HFFc6 (cell line): ENCODE measurements at places on chromosomes 3 and 15.

GRCh38 chr3:59253523-59253922, 203.7 kb upstream of the CFAP20DC start:
- DNase-seq = no peak

DNA sequence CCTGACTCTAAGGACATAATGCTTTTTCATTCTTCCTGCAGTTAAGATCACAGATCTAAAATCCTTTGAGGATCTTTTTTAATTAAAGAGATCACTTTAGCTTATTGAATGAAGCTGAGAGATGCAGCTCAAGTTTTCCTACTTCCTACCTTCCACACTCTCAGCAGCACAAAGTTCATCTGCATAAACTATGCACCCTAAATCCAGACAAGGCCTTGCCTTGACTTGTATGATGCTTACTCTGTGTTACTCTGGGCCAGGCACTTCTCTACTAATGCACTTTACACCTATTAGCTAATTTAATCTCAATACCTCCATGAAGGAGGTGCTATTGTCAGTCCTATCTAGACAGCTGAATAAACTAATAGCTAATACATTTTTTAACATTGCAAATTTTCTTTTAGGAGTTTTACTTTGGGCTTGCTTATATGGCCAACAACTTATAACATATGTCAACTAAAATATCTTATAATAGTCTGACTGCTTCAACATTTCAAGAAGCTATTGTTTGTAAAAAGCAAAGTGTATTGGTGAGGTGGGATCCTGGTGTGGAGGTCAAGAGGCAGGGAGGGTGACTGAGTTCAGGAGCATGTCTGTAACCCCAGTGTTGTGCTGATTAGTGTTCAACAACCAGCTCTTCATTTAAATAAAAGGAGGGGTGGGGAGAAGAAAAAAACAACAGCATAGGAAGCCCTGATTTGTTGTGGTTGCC, 172.4 kb upstream of the ATP11B start:
- no peak for DNase-seq

DNA sequence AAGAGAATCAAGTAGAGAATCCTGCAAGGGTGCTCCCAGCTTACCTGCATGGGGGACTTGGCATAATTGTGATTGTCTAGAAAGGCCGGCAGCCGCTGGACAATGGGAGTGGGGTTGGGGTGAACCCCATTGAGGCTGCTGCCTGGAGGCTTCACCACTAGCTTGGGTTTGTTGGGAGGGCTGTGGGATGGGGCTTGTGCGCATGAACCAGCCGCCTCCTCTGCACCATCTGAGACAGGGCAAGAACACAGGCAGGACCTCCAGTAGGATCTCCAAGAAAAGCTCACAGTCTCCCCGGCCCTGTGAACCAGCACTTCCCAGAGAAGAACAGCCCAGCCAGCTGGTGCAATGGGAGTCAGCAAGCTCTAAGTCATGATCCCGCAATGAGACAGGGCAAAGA, 39.8 kb downstream of the SEMA3G start:
- DNase-seq = no peak

DNA sequence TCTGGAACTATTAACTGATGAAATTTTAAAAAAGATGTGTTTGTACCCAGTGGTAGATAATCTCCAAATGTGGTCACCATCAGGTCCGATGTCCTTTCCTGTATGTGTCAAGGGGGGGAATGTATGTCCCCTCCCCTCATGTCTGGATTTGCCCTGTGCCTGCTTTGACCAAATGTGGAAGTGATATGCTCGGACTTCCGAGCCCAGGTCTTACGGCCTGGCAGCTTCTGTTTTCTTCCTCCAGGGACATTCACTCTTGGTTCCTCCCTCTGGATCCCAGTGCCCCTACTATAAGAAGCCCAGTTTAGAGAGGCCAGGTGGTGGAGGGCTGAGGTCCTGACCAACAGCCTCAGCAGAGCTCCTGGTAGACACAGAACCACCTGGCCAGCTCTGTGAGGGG, 75.5 kb downstream of the CCR1 start:
- no peak for DNase-seq
